Activated effector memory CD4-positive, alpha-beta T cell treated with Interleukin-2 at 50 U/mL for 16 hours (primary cell): ENCODE measurements at places on chromosomes 16 and 17.

DNA sequence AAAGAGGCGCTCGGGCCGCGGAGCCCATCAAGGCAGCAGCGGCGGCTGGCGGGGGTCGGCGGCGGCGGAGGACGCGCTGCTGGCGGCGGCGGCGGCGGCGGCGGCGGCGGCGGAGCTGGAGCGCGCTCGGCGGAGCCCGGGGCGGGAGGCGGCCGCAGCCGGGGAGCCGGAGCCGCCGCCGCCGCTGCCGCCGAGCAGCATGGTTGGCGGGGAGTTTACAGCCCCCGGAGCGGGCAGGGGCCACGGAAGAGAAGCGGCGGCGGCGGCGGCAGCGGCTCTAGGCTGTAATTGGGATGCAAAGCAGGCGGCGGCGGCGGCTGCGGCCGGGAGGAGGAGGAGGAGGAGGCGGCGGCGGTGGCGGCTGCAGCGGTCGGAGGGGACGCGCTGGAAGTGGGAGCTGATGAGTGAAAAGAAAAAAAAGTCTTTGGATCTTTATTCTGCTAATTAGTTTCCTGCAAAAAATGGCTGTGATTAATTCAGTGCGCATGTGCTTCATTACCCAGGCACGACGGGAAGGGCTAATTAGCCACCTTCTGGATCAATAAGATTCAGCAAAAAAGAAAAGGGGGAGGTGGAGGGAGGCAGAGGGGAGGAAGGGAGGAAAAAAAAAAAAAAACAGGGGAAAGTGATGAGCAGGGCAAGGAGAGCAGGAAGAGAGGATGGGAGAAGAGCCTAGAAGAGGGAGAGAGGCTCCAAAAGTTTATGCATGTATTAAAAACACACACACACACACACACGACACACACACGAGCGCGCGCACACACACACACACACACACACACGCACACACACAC lies 10.9 kb upstream of the ZFHX3 start:
- DNase-seq: no peak

DNA sequence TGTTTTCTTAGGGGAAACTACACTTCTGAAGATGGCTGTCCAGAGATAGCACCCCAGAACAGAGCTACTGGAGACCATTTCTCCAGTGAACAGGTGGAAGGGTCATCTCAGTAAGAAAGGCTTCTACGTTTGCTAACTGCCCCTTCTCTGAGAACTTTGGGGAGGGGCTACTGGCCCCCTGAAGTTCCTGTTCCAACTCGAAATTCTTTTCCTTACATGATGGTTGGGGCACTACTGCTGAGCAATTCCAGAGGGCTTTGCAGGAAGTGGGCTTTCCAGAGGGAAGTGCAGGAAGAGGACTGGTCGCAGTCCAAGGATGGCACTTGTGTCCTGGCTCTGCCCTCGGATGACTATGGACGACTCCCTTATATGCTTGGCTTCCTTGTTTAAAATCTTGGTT lies 31.2 kb downstream of the TOM1L2 start:
- no peak for DNase-seq

GRCh38 chr17:66915204-66915611 lies 49.3 kb upstream of the CACNG4 start:
- DNase-seq: no peak

DNA sequence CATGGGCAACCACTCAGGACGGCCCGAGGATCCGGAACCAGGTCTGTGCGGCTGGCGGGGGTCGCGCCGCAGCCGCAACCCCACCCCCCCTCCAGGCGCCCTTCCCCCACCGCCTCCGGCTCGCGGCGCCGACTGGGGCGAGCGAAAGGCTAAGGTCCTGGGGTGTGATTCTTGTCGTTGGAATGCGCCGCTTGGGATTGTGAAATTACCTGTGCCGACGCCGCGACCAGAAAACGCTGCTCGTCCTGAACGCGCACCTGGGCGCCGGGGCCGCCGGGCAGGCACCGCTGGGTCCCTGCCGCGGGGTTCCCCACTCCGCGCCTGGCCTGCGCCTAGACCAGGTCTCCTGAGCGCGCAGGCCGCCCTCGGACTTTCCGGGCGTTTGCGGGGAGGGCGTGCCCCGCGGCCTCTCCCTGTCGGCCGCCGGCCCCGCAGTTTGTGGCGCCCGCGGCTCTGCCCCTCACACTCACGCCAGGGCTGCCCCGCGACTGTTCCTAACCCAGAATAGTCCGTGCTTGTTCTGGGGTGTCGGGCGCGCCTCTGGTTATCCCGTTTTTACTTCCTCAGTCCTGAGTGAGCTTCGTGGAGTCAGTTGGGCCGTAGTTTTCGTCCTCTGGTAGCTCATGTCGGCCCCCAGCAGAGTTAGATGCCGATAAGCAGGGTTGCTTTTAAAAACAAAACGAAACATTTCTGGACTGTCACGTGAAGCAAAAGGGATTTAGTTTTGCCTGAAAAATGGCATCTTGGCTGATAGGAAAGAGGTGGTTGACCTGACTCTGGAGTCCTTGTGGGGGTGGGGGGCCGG lies 147.2 kb downstream of the SPECC1 start:
- no peak for DNase-seq

DNA sequence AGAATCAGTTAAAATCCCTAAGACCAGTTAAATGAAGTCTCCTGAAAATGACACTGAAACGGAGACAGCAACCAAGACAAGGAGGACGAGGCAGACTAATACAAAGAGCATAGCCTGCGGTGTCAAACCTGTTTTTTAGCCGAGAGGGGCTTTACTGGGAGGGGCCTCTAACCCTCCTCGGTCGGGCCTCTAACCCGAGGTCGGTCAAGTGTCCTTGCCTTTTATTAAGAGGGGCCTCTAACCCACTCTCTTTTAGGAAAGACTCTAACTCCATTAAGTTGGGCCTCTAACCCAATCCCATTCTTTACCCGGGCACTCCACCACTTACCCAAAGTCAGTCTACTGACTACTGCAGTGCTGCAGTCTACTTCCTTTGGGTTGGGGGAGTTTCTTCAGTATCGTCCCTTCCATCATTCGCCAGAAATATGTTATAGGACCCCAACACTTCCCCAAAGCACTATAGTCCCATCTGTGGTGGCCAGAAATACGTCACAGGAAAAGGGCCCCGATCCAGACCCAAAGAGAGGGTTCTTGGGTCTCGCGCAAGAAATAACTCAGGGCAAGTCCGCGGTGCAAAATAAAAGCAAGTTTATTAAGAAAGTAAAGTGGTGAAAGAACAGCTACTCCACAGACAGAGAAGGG lies 39.2 kb upstream of the ARL4D start:
- no peak for DNase-seq

- DNase-seq: no peak
These were observed 253.9 kb downstream of the RBFOX3 start for GRCh38 chr17:79356839-79357447.

DNA sequence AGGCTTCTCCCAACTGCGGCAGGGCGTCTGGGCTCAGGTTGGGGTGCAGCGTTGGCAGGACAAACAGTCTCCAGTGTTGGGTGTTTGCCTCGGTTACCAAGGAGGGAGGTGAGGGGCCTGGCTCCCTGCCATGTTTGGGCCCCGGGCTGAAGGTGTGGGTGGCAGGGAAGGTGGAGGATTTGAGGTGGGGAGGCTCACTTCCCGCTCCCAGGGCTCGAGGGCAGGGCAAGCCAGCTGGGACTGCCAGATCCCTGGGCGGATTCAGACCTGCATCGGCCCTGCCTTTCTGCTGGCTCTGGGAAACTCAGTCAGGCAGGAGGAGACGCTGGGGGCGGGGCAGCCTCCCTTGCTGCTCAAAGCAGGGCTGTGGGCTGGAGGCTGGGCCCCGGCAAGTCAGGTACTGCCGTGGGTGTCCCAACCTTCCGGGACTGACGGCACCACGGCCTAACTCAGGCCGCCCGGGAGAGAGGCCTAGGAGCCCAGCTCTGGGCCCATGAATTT lies 31.3 kb upstream of the KRT17 start:
- no peak for DNase-seq

GRCh38 chr16:47979164-47979520 lies 176.7 kb downstream of the ABCC12 start:
- no peak for DNase-seq

GRCh38 chr16:26963109-26963508 lies 103.6 kb upstream of the C16orf82 start:
- DNase-seq: no peak

- peak; percentile 82 for DNase-seq
These were observed 37.9 kb upstream of the ARL4D start for GRCh38 chr17:43360739-43361505.

DNA sequence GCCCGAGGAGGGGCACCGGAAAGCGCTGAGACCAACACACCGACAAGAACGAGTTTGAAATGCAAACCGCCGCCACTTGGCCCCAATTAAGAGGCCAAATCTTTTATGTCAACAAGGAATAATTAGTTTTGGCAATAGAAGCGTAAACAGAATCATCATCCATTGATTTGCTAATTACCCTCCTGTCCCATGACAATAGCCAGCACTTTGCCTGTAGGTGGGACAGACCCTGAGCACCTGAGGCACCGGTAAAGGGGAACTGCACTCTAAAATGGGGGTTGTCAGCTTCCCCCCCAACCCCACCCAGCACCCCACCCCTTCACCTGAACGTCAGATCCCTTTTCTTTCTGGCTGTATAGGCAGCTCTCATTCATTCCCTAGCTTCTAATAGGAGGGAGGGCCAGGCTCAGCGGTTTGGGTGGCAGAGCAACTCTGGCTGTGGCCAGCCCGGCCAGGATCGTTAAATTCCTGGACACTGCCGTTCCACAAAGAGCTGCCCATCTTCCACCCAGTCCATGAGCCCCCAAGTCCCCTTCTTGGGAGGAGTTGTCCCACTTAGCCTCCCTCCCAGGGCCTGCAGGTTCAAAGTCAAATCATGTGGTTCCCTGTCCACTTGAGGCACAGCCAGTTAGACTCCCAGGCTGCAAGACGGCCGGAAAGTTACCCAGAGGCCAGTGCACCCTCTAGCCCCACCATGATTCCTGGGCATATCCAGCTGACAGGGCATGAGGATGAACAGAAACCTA lies 45.8 kb downstream of the WNT3 start:
- DNase-seq: no peak

DNA sequence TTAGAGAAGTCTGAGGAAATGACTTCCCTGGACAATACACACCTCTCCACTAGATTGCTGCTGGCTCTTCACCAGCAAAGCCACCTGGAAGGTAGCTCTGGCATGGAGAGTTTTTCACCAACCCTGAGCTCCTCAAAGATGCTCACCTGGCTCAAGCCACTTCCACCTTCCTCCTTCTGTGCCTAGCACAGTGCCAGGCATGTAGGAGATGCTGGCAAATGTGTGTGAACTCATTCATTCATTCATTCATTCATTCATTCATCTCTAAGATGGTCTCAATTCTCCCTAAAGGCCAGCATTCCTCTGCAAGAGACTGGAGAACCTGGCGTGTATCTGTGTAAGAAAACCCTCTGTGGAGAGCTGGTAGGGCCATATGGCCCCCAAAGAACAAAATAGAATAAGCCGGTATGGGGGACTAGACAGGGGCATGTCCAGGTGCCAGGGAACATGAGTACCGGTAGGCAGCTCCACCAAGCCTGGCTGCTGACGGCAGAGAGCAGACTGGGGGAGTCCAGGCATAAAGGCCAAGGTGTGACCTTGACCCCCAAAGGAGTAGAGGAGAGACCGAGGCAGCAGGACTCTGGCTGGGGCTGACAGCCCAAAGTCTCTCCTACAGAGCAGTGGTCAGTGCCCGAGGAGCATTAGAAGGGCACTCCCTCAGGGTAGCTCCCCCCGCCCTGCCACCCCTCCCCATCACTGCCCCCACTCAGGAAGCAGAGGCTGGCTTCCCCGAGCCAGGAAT lies 132.2 kb upstream of the TNRC6C start:
- DNase-seq: no peak

- DNase-seq: no peak
These were observed 9.7 kb downstream of the ZNF19 start for GRCh38 chr16:71479420-71479819.
